ENCODE measurements at places on chromosomes 2 and 18.

GRCh38 chr18:77906103-77906892 is 656.6 kb downstream of the GALR1 start:
- DNase-seq = no peak

DNA sequence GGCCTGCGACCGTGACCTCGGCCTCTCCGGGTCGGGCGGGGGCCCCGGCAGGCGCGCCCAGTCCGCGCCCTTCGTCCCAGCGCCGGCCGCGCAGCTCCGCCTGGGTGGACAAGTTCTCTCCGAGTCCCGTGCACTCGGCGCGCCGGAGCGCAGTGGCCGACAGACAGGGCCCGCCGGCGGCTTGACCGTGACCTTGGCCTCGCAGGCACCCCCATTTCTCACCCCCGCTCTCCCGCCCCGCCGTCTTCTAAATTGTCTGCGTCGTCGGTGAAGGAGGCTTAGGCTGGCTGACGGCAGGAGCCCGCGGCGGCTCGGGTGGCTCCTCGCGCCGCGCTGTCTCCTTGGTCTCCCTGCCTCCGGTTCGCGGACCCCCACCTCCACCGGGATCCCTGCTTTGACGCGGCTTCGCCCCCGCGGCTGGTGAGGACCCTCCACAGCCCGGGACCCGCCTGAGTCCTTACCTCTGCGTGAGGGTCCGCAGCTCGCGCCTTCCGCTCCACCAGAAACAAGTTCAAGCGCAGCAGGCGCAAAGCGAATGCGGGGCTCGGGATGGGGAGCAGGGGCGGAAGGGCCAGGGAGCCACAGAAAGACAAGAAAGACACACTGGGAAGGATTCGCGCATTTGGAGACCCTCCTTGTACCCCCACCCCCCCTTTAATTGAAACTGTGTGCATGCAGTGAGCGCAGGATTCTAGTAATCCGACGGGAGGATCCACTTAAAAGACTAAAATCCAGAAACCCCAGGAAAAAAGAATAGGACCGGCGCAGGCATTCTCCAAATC is 4.0 kb downstream of the PTGR3 start:
- peak; percentile 37 for DNase-seq

GRCh38 chr2:235087832-235088495 is 136.1 kb downstream of the SH3BP4 start:
- no peak for DNase-seq

- DNase-seq = peak; percentile 63
These were observed 3.2 kb upstream of the RNF149 start for GRCh38 chr2:101311696-101312017.

- DNase-seq = no peak
These were observed 854.6 kb downstream of the CNTNAP5 start for GRCh38 chr2:124879640-124880039.

GRCh38 chr18:59022167-59022945 is 117.3 kb upstream of the SEC11C start:
- no peak for DNase-seq

- DNase-seq = no peak
These were observed 130.0 kb downstream of the LPIN1 start for GRCh38 chr2:11876436-11876835.

DNA sequence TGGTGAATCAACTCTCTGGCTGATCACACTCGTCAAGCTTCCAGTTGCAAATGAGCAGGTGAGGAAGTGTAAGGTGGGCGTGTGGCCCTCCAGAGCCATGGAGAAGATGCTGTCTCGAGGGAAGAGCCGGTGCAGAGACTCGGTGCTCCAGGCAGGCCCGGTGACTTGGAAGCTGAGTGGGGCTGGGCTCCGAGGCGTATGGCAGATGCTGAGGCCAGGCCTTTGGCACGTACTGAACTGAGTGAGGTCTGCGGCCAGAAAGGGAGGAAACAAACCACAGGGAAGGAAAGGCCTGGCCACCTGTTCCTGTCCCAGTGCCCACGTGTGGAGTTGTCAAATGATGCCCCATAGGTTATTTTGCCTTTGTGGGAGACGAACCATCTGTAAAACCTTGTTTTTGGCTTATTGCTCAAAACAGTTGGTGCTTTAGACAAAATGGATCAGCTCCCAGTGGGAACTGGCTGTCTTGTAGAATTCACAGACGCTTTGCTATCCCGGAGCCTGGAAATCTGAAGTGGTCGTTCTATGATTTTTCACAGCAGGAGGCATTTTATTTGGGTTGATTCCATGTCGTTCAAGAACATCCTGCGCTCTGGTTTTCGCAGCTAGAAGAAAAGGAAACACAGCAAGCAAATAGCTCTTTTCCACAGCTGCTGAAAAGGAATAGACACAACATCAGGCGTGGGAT is 117.5 kb upstream of the TMEM18 start:
- DNase-seq = no peak

DNA sequence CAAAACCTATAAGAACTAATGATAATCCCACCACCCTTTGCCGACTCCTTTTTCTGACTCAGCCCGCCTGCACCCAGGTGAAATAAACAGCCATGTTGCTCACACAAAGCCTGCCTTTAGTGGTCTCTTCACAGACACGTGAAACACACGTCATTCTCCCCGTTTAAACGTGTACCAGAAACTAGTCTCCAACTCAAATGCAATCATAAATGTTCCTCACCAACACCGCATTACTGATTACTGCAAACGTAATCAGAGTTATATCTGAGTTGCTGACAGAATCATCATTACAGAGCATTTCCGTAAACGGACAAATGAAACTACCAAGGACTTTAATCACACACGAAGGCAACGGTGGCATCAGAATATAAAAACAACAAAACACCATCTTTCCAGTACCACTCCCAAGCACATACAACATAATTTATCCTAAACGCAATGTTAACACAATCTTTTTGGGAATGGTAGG is 1.9 kb downstream of the CLK1 start:
- DNase-seq = peak; percentile 72

DNA sequence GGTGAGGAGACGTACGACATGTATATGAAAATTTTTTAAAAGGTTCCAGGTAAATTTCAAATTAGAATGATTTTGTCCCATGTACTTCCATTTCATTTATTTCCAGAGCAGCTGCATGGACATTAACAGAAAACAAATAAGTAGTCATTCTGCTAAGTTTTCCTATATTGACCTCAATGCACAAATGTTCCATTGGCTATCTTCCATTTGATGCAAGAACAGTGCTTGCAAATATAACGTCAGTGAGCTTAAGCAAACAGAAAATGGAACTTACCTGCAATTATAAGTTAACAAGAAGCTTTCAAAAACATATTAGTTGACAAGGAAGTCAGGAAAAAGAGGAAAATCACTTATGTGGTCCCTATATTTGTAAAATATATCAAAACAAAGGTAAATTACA is 16.6 kb downstream of the PAIP2B start:
- DNase-seq = no peak

DNA sequence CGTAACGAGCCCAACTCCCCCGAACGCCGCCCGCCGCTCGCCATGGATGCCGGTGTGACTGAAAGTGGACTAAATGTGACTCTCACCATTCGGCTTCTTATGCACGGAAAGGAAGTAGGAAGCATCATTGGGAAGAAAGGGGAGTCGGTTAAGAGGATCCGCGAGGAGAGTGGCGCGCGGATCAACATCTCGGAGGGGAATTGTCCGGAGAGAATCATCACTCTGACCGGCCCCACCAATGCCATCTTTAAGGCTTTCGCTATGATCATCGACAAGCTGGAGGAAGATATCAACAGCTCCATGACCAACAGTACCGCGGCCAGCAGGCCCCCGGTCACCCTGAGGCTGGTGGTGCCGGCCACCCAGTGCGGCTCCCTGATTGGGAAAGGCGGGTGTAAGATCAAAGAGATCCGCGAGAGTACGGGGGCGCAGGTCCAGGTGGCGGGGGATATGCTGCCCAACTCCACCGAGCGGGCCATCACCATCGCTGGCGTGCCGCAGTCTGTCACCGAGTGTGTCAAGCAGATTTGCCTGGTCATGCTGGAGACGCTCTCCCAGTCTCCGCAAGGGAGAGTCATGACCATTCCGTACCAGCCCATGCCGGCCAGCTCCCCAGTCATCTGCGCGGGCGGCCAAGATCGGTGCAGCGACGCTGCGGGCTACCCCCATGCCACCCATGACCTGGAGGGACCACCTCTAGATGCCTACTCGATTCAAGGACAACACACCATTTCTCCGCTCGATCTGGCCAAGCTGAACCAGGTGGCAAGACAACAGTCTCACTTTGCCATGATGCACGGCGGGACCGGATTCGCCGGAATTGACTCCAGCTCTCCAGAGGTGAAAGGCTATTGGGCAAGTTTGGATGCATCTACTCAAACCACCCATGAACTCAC is 673 bp downstream of the PCBP1 start:
- DNase-seq = no peak

DNA sequence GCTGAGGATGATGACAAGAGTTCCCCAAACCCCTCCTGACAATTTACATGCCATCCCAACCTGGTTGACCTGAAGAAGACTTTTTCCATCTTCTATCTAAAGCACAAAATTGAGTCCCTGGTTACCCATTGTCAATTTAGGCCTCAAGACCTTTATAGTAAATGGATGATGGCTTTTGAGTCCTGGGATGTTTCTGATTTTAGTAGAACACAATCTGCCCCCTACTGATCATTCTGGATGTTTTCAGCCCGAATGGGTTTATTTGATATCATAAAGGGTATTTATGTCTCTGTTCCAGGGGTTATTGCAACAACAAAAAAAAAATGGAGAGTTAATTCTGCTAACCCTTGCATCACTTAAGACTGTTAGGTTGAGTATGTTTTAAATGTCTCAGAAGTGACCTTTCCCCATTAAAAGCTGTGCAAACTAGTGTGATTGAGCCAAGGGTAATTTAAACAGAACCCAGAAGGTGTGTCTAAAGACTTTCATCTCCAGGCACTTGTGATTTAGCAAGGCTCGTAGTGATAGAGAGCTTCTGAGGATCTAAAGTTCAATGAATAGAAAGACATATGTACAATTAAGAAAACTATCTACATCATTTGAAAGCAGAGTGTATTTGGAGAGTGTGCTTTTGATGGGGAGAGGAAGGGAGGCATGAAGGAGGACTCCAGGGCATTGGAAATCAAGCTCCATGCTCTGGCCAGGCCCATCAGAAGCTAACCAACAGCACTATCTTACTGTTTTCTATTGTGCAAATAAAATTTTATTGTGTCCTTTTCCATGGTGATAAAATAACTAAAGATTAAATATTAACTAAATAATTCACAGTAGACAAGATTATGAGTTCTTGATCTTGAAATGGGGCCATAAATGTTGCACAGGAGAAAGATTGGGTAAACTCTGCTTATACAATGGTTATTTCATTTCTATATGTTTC is 96.6 kb upstream of the NOSTRIN start:
- peak; percentile 11 for DNase-seq

DNA sequence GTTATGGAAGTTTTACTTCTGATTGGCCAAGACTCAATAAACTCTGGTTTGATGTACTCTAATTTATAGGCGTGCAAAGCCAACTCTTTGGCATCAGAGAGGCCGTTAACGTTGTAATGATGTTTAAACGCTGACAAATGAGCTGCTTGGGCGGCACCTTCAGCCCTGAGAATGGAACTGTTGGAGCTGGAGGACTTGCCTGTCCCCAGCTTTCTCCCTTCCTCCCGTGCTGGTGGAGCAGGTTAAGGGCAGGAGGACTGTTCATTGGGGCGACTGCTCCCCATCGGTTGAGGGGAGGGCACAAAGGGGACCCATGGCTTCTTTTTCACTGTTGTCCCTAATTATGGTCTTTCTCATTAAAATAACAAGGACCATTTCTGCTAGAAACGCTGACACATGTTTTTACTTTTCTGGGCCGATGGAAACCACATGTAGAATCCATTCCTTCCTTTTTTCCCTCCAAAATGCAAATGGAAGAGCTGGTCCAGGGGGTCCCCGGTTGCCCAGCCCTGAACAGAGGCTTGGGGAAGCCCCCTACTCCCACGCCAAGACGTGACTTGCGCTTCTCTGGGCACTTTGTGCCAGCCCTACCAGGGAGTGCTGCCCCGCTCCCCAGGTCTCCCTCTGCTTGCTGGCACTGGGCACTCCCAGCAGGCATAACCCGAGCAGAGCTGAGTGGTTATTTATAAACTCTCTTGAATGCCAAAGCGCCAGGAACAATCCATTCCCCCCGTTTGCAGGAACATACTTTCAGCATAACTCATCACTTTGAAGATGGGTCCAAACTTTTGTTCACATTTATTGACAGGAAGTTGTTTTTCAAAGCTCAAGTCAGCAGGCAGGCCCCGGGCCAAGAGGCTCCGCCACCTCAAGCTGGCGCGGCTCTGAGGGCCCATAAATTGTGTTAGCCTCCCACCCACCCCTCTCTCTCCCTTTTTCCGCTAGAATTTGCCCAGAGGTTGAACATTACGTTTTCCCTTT is 170.1 kb downstream of the ASB1 start:
- no peak for DNase-seq

- DNase-seq = no peak
These were observed 51.4 kb downstream of the UXS1 start for GRCh38 chr2:106142683-106143082.

Measured in thymus (tissue), 14 donors.